ENCODE measurements at places on chromosomes 11 and 22.

DNA sequence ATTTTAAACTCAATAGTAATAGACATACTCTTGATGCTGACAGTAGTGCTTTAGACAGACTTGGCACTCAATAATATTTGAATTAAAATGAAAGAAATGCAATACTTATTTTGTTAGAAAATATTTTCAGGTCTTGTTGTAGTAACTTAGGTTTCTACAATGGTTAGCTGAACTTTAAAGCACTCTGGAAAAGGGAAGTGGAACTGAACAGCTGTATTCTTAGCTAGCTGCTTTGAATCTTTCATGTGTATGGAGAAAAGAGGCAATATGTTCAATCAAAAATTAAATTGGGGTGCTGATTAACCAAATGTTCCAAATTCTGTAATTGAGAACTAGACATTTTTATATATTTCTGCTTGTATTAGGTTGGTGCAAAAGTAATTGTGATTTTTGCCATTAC is 517.9 kb upstream of the RAG2 start:
- no peak for DNase-seq

DNA sequence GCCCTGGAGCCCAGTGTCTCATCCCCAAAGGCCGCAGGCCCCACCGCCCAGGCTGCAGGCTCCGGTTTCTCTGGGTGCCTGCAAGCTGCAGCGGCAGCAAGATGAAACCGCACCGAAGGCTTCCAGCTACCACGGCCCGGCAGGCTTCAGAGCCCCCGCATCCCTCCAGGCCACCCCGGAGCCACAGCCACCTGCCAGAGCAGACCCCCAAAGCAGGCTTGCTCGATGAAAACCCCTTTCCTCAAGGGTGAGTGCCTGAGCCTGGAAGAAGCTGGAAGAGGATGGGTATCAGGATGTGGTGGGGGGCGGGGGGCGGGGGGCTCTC is 24.5 kb upstream of the GNB1L start:
- no peak for DNase-seq

DNA sequence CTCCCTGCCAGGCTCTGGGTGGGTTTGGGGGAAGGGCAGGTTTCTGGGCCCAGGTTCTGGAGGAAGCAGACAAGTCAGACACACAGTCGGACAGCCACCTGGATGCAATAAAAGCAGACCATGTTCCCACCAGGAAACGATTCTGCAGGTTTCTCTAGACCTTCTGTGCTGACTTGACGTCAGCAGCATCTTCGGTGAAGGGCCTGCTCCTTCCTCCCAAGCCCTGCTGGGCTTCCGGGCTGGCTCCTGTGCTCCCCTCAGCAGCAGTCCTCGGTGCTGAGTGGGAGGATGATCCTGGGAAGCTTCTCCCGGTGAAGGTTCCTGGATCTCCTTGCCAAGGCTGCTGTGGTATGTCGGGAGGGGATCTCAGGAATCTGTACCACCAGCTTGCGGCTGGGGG is 240.0 kb downstream of the GRIK4 start:
- DNase-seq, result no peak

- no peak for DNase-seq
Observed at GRCh38 chr22:26357813-26358212, 71.2 kb upstream of the ASPHD2 start.

- no peak for DNase-seq
Observed at GRCh38 chr11:18384157-18384641, 10.2 kb upstream of the LDHA start.

DNA sequence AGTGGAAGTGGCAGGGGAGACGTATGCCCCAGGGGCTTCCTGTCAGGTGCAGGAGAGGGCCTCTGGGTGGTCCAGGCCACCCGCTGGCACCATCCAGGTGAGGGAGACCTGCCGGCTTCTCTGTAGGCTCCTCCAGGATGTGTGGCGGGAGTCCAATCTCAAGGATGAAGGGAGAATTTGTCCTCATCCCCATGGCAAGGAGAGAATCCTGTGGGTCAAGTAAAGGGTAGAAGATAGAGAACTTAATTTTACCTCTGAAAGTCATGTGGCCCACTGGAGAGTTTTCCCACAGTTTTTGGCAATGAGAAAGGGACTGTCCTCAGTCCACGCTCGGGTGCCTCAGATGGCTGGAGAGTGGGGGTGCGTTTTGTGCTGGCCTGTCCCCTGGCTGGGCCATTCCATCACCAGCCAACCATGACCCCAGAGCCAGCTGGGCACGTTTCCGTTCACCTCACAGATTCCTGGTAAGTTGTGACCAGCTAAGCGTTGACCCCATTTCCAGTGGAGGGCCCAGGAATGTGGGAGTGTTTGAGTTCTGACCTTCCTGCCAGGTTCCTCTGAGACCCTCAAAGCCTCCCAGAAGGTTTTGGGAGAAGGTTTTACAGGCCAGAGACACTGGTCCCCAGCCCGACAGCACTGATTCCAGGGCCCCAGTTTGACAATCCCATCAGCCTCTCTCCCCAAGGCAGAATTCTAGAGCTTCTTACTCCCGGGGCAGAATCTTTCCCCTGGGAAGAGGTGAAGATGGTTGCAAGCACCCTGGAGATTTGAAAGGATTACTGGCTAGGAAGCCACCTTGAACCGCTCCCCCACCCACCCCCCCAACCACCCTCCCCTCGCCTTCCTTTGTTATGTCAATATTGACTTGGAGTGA is 2.6 kb downstream of the OVOL1 start:
- no peak for DNase-seq

- no peak for DNase-seq
Observed at GRCh38 chr11:71423181-71423790, 24.9 kb downstream of the DHCR7 start.

- no peak for DNase-seq
Observed at GRCh38 chr11:72208281-72208680, 8.3 kb upstream of the FOLR2 start.

- no peak for DNase-seq
Observed at GRCh38 chr11:7262672-7263071, 11.0 kb downstream of the SYT9 start.

GRCh38 chr11:103648670-103649400 is 387.6 kb upstream of the DDI1 start:
- no peak for DNase-seq

DNA sequence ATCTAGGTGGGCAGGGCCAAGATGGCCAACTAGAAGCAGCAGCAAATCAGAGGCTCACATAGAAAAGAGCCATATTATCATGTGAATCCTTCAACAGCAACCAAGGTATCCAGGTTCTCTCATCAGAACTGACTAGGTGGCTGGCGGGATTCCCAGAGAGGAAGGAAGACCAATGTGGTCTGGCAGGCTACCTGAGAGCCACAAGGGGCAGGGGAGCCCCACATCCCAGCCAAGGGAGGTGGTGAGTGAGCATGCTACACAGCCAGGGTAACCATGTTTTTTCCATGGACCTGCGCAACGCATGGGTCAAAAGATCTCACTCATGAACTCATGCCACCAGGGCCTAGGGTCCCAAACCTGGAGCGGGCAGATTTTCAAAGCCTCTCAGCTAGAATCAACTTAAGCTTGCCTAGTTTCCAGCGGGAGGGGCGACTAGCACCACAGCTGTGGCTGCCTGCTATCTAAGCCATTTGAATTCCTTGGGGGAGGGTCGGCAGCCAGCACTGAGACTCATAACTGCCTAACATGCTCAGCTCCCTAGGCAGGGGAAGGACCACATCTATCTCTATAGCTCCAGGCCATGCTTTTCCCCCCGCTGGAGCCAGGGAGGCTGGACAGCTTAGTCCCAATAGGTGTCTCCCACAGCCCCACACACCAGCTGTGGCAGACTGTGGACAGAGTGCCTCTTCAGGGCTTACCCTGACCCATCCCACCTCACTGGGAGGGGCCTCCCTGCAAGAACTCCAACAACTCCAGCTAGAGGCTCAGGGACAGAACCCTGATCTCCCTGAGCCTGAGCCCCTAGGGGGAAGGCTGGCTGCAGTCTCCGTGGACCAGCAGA is 28.7 kb upstream of the CASP12 start:
- DNase-seq, result no peak

GRCh38 chr11:104001561-104002056 is 34.8 kb upstream of the DDI1 start:
- DNase-seq, result no peak

DNA sequence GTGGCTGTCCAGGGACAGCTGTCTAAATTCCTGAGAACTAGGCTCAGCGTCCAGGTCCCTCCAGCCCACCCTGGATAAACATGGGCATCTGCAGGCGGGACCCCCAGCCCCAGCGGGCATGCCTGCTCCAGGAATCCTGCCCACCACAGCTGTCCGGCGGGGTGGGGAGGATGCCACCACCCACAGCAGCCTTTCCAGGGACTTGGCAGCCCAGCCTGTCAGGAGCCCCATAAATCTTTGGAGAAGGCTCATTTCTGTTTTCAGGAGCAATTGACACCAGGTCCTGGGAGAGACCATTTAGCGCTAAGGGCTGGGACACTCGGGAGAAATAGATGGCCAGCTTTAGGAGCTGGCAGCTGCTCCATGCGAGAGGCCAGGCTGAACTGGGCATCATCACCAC is 358.9 kb downstream of the CADM1 start:
- DNase-seq, result no peak

- peak; percentile 48 for DNase-seq
Observed at GRCh38 chr11:68843703-68844312, 2.1 kb upstream of the CPT1A start.

GRCh38 chr11:46278387-46279125 is 1.1 kb downstream of the CREB3L1 start:
- peak; percentile 7 for DNase-seq

- no peak for DNase-seq
Observed at GRCh38 chr11:74185695-74186094, 14.6 kb downstream of the PPME1 start.

DNA sequence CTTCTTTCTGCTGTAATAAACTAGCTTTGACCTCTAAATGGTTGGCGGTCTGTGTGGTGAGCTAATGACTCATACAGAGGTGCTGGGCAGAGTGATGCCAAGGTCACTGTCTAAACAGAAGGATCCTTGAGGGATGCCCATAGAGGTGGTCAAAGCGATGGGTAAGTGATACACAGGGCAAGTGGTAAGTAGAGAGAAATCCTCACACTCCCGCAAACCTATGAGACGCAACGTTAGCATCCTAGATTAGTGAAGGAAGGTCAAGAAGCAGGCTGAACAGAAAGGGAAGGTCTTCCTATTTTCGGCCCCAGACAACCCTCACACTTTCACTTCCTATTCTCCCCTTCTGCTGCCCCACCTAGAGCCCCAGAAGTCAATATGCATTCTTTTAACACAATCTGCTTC is 65.6 kb upstream of the SESN3 start:
- no peak for DNase-seq

DNA sequence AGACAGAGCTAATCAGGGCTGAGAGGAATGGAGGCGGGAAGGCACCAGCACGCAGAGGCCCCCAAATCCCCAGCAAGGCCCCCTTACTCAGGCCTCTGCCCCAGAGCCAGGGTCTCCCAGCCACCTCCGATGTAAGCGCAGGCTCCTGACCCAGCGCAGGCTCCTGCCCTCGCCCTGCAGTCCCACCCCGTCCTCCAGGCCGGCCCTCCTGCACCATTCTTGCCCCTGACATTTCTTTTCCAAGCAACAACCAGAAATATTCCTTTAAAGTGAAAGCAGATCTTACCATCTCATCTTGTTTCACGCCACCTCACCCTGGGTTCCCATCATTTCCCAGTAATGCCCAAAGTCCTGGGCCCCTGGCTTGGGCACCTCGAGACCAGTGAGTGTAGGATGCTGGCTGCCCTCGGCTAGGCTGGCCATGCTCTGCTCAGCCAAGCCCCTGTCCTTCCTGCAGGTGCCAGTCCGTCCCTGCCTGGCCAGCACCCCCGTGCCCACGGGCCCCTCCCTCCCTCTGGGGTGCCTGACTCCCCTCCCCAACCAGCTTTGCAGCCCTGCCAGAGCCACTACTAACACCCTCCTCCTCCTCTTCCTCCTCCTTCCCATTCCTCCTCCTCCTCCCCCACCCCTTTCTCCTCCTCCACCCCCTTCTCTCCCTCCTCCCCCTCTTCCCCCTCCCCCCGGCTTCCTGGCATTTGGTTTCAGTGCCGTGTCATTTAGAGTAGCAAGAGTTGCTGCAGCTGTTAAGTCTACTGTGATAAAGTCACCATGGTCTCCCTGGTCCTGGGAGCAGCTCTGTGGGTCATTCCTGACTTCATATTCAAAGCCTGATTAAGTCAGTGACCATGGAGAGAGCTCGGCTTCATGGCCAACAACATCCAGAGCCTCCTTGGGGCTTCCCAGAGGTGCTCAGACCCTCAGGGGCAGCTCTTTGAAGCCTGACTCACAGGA is 78.7 kb downstream of the PIWIL3 start:
- DNase-seq, result no peak

Data from stimulated activated CD8-positive, alpha-beta memory T cell treated with anti-CD3 and anti-CD28 coated beads, Interleukin-15, amount 100 ng/mL, for 24 hours (primary cell).